Hair follicular keratinocyte (primary cell): ENCODE measurements at places on chromosomes 13 and 19. TPM values are rescaled to one million over a fixed set of nuclear protein-coding genes. Genes with fewer than 3 reads are reported as not detected.

The KCTD12 gene
- 30.7 and 35.6 TPM in 2 replicates for total RNA-seq

The RNF225 gene
- total RNA-seq, result 0.27 and 0.31 TPM in 2 replicates

The FUT2 gene
- total RNA-seq, result 1.4 and 4.8 TPM in 2 replicates

The CACNA1A gene
- 0.27 TPM in 1 of 2 replicates, not detected in the other for total RNA-seq

The F7 gene
- total RNA-seq, result not detected in 2 replicates

The CLDN10 gene
- 0.16 TPM in 1 of 2 replicates, not detected in the other for total RNA-seq

The SACS gene
- 20.8 and 23.2 TPM in 2 replicates for total RNA-seq

The NECTIN2 gene
- 73.2 and 81.6 TPM in 2 replicates for total RNA-seq

The LRFN3 gene
- total RNA-seq, result 9.1 and 12.7 TPM in 2 replicates
